K562 (cell line): ENCODE measurements at places on chromosomes 7 and 10. TPM values are rescaled to one million over a fixed set of nuclear protein-coding genes. Genes with fewer than 3 reads are reported as not detected.

DNA sequence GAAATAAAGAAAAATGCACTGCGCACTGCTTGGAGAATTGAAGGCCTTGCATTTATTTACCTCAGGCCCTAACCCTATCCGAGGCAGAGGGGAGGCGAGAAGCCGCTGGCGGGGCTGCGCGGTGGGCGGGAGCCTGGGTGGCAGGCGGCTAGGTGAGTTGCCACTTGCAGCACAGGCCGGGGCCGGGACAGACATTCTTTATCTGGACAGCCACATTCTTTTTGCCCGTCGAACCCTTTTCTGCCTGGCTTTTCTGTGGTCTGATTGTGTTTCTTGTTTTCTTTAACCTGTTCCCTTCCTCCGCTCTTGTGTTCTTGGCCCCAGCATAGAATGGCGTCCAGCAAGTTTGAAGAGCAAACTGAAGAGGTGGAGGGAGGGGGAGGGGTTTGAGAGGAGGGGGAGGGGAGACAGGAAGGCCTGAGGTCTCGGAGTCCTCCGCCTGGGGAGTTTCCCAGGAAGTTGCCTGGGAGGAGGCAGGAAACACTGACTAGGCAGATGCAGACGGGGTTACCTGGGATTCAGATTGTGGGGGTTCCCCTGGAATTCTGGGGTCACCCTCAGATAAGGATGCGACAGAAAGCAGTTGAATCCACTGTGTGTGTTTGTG, 5.1 kb downstream of the SHH start:
- DNase-seq = no peak
- H3K27me3 ChIP-seq = peaks cover 49% of the 10 kb centered on the region
- H3K36me3 ChIP-seq = no peaks in the 10 kb centered on the region
- no peak overlapping the region for H3K27ac ChIP-seq
- H3K4me1 ChIP-seq = no peaks in the 10 kb centered on the region

DNA sequence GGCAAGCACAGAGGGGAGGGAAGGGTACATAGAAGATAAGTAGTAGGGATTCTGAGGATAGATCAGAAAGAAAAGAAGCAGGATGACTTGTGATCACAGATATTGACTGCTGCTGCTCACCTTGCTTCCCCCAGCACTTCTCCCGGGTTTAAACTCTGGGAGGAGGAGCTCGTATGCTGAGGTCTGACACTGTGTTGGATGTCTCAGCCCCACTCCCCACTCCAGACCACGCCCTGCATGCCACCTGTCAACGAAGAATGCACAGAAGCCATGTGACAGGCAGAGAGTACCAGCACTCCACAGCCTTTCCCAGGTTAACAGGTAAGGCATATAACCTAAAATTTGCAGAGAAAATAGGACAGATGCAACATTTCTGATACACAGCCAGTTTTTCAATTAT, 388.9 kb downstream of the TNS3 start:
- H3K27me3 ChIP-seq = no peaks in the 10 kb centered on the region
- peaks cover 32% of the 10 kb centered on the region for H3K4me1 ChIP-seq
- H3K4me3 ChIP-seq = no peak overlapping the region
- no peak for DNase-seq

DNA sequence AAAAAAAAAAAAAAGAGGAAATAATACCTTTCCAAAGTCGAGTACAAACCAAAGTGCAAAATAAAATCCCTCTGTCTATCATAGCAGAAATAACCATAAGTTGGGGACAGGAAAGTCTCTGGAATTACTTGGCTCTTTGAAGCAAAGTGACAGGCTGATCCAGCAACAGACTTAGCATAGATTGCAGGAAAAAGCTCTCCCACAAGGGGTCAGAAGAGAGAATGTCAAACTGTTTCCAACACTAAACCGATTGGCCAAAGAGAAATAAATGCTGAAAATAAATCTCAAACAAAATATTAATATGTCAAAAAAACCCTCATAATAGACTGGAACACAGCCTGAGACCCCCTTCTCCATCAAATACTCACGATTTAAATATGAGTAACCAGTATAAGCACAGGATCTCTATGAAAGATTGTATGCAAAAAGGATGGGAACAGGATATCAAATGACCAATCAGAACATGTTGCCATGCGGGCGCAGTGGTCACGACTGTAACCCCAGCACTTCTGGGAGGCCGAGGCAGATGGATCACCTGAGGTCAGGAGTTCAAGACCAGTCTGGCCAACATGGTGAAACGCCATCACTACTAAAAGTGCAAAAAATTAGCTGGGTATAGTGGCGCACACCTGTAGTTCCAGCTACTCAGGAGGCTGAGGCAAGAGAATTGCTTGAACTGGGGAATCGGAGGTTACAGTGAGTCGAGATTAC, 1000.7 kb upstream of the LRRN3 start:
- no peaks in the 10 kb centered on the region for H3K4me1 ChIP-seq
- no peak overlapping the region for H3K27ac ChIP-seq
- no peak overlapping the region for H3K4me3 ChIP-seq
- no peak for DNase-seq
- H3K27me3 ChIP-seq = no peaks in the 10 kb centered on the region

GRCh38 chr10:105729428-105729827, 1088.3 kb downstream of the SORCS3 start:
- H3K27ac ChIP-seq = no peak overlapping the region
- H3K4me3 ChIP-seq = no peak overlapping the region
- no peaks in the 10 kb centered on the region for H3K36me3 ChIP-seq
- no peak for DNase-seq

DNA sequence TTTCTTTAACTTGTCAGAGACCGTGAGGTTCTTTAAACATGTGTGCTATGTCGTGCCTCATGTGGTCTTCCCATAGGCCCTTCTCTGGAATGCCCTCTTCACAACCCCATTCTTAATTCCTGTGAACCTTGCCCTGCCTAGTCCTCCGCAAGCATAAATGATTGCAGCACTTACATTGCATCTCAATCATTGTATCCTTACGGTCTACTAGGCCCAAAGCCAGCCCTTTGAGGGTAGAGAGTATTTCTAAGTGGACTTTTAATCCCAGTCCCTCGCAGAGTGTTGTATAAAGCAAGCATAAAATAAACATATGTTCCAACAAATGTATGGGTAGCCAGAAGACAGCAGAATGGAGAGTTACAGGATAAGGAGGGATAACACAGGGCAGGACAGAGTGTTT, 92.1 kb upstream of the FAM133B start:
- no peaks in the 10 kb centered on the region for H3K4me1 ChIP-seq
- 0 out of 3 replicates have a peak, but pooled peaks cover 3% of the 10 kb centered on the region for H3K36me3 ChIP-seq
- no peak overlapping the region for H3K4me3 ChIP-seq

DNA sequence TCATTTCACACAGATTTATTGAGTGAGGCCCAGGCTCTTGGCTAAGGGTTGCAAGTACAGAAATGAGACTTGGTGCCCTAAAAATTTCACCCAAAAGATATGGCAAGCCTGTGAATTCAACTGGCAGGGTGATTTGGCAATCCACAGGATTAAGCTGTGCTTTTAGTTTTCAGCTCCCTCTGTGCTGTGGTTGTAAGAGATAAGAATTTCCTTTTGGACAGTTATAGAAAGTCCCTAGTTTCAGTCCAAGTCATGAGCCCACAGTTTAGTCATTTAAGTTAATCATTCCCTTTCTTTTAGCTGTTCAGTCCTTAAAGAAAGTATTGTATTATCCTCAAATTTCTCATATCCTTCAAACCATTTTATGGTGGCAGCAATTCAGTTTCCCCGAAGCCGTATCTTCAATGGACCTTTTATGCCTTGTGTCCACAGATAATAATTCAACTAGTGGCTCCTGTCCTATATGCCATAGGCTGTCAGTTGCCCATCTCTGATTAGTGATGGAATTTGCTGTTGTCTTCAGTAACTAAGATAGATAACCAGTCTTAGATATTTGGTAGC, 73.4 kb upstream of the NAMPT start:
- H3K4me3 ChIP-seq = no peak overlapping the region
- H3K27me3 ChIP-seq = no peaks in the 10 kb centered on the region
- peaks cover 18% of the 10 kb centered on the region for H3K4me1 ChIP-seq
- DNase-seq = no peak

- peak; percentile 89 for DNase-seq
- H3K27me3 ChIP-seq = no peaks in the 10 kb centered on the region; the same call in 1 of the 2 replicates
- H3K4me1 ChIP-seq = no peaks in the 10 kb centered on the region
- no peaks in the 10 kb centered on the region for H3K36me3 ChIP-seq
- H3K4me3 ChIP-seq = no peak overlapping the region
Measured at GRCh38 chr7:134140889-134141867, 14.0 kb downstream of the LRGUK start.

DNA sequence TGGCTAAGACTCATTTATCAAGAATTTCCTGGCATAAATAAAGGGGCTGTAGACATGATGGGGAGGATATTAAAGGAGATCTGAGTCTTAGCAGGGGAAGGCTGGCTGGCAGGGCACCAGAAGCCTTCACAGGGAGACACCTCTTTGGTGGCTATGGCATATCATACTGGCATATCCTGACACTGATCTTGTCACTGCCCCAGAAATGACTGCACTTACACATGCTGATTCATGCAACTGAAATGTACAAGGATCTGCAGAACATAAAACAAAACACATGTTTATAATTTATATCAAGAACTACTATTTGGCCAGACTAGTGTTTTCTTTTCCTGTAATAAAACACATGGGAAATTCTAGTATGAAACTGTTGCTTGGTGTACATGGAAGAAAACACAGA, 5.5 kb upstream of the LIPN start:
- H3K4me3 ChIP-seq = no peak overlapping the region
- DNase-seq = no peak
- no peak overlapping the region for H3K27ac ChIP-seq
- no peaks in the 10 kb centered on the region for H3K27me3 ChIP-seq

Gene PI4K2A
- total RNA-seq = 18.6 and 20.1 TPM in 2 replicates

Gene SPDYE3
- total RNA-seq = not detected in 2 replicates

Gene AFAP1L2
- total RNA-seq = 0.07 TPM in 2 replicates

Gene MYO1G
- total RNA-seq = 0.62 and 0.72 TPM in 2 replicates

Gene NPTX2
- 0.07 TPM in 1 of 2 replicates, not detected in the other for total RNA-seq

Gene C10orf62
- not detected in 2 replicates for total RNA-seq

Gene FAM25G
- not detected in 2 replicates for total RNA-seq
